GM12892 (cell line): ENCODE measurements at places on chromosomes 3 and 15.
A peak's percentile ranks its signal among the peaks of the same experiment; 100 is the strongest.

- peak; percentile 49 for DNase-seq
These were observed 469 bp downstream of the MAP6D1 start for GRCh38 chr3:183824761-183825455.

- DNase-seq: no peak
These were observed 319.8 kb upstream of the LRRFIP2 start for GRCh38 chr3:37494216-37494615.

GRCh38 chr15:43872416-43873020 is 45.7 kb downstream of the WDR76 start:
- DNase-seq: no peak

GRCh38 chr3:196559826-196560225 is 8.5 kb downstream of the WDR53 start:
- no peak for DNase-seq

DNA sequence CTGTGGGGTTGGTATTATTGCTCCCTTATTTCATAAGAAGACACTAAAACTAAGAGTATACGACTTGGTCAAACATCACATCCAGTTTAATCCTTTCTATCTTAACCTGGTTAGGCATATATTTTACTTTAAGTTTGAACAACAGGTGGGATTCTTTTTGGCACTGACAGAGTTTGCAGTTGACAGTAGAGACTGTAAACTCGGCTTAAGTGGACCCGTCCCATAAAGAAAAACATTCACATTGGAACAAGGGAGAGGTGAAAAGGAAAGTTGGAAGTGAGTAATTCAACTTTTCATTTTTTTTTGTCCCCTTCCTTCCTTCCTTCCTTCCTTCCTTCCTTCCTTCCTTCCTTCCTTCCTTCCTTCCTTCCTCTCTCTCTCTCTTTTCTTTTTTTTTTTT is 355.4 kb downstream of the LPP start:
- no peak for DNase-seq

GRCh38 chr15:34810443-34811129 is 15.2 kb upstream of the ACTC1 start:
- DNase-seq: no peak

GRCh38 chr3:187318819-187319616 is 27.5 kb upstream of the MASP1 start:
- DNase-seq: no peak

- DNase-seq: no peak
These were observed 58.9 kb upstream of the KY start for GRCh38 chr3:134709561-134710312.

- no peak for DNase-seq
These were observed 122.9 kb downstream of the ARRDC4 start for GRCh38 chr15:98083203-98083910.

DNA sequence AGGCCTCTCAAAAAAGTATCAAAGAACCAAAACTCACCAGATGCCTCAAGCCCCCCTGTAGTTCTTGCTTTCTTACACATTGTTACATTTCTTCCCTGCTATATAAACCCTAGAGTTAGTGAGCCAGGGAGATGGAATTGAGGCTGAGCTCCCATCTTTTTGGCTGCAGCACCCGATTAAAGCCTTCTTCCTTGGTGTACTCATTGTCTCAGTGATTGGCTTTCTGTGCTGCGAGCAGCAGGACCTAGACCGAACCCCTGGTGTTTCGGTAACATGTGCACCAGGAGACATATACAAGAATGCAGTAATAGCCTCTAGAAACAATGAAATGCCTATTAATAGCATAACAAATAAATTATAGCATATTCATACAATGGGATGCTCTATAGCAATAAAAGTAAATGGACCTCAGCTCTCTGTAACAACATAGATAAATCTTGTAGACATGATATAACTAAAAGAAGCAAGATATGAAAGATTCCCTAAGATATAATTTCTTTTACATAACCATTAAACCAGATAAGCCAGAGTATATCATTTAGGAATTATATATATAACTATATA is 174.0 kb downstream of the NEK11 start:
- DNase-seq: no peak

DNA sequence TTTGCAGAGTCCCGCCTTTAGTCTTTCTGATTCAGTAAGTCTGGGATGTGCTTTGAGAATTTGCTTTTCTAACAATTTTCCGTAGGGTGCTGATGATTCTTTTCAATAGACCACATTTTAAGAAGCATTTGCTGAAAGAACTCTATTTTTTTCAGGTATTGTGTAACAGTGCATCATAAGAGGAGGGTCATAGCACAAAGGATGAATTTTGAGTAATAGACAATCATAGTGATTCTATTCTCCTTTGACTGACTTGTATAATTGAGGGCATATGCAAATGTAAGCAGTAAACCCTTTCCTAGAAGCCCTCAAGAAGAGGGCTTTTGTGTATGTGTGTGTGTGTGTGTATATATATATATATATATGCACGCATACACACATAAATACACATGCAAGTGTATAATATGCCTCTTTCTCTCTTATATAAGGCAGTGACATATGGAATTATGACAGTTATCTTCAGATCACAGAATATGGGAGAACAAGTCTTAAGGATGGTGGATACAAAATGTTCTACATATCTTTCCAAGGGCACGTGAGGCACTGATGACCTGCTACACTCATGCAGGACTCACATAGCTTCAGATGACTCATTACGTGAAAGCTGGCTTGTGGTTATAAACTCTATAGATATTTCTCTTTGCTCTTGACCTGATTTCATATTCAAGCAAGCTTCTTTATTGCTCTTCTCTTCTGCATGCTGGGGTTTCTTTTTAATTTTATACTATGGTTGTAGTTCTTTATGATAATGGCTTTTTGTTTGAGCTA is 6.5 kb upstream of the PLSCR1 start:
- DNase-seq: no peak

- DNase-seq: no peak
These were observed 365.3 kb upstream of the KCNMB2 start for GRCh38 chr3:178170698-178171535.

DNA sequence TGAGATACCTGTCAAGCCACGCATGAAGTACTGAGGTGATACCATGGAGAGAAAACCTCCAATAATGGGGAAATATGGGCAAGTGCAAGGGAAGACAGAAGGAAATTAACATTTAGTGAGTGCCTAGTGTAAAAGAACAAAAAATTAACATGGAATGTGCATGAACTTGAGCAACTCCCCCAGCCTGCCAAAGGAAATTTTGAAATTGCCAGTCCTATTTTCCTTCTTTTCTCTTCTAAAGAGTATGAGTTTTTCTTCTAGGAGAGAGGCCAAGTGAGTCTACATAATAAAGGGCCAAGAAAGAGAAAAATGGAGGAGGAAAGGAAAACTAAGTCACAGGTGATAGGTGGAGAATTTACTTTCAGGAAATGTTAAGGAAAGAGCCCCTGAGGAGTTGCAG is 602.4 kb upstream of the MDFIC2 start:
- no peak for DNase-seq

DNA sequence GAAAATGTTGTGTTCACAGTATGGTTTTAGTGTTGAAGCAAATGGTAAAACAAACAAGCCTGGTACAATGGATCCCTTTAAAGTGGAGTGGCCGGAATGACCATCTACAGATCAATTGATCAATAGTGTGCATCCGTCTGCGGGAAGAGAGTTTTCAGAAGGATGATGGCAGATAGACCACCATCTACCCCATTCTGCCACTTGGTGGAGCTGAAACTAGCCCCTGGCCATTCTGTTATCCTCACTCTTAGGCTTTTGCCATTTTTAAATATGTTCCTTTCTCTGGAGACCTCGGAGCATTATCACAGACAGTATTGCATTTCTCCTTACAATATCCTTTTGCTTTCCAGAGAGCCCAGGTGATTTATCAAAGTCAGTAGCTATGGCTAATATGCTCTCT is 258.9 kb upstream of the CFAP20DC start:
- DNase-seq: no peak

- DNase-seq: no peak
These were observed 280.4 kb downstream of the SLC9A9 start for GRCh38 chr3:143567823-143568222.
